ENCODE measurements at places on chromosomes 6 and 20. TPM values are rescaled to one million over a fixed set of nuclear protein-coding genes. Genes with fewer than 3 reads are reported as not detected.

DNA sequence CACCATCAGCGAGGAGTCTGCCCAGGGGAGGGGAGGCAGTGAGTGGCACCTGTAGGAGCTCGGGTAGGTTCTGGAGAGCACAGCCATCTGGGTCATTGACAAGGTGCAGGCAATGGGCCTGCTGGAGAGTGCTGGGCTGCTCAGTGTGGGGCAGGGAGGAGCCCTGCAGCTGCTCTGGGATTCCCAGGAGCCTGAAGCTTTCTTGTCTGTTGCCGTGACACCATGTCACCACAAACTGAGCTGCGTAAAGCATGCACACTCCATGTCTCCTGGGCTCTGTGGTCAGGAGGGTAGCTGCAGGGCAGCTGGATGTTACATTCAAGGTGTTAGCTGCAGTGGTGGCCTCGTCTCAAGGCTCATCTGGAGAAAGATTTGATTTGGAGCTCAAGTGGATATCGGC is 4.5 kb upstream of the SLC22A1 start:
- DNase-seq, result no peak

- DNase-seq, result no peak
Observed at GRCh38 chr6:135354407-135354806, 143.1 kb downstream of the AHI1 start.

DNA sequence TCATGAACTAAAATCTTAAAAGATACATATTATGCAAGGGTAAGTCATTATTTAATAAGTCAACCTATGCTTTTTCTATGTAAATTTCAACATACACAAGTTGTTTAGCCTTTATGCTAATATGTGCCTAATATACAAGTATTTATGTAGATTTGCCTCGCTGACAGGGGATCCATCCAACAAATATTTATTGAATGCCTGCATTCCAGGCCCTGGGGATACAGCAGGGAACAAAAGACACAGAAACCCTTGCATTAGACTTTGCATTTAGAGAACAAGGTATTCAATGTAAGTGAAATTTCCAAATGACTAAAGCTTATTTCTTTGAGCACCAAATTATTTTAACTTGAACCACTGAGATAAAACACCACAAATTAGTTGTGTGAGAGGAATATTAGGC is 19.1 kb downstream of the SERINC1 start:
- DNase-seq, result no peak

GRCh38 chr20:57435498-57436222 is 44.5 kb downstream of the RBM38 start:
- DNase-seq, result peak; percentile 77

DNA sequence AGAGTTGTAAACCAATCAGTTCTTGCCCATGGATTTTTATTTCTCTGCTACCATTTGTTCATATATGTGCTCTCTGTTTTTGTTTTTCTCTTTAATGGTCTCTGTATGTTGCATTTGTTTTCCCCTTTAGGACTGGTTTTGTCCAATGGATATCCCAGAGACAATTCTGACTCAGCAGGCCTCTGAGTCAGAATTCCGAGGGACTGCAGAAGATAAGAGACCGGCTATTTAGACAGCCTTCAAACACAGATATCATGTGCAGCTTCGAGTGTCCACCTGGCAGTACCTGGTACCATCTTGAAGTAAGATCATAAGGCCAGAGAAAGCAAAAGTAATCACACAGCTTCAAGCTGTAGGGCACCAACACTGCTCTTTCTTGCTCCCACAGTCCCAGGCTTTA is 125.5 kb downstream of the ELOVL4 start:
- no peak for DNase-seq

DNA sequence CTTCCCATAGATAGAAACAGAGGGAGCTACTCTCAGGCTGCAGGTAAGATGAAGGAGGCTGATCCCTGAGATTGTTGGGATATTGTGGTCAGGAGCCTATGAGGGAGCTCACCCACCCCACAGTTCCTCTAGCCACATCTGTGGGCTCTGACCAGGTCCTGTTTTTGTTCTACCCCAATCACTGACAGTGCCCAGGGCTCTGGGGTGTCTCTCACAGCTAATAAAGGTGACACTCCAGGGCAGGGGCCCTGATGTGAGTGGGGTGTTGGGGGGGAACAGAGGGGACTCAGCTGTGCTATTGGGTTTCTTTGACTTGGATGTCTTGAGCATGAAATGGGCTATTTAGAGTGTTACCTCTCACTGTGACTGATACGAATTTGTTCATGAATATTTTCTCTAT is 2.8 kb downstream of the HLA-F start:
- DNase-seq, result no peak

DNA sequence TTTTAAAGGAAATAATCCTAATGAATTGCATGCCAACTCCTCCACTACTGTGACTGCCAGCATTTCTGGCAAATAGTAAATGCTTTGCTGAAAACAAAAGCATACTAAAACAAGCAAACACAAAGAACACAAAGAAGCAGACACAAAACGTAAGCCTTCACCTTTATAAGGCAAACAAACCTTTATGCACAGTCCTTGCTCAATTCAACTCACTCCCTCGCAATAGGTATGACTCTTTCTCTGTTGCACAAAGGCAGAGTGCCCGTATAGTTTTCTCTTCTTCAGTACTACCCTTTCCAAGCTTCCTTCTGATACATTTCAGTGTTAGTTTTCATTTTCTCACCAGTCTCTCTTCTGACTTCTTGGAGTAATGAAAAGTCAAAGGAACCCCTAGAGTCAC is 63.9 kb downstream of the PDE10A start:
- DNase-seq, result no peak

DNA sequence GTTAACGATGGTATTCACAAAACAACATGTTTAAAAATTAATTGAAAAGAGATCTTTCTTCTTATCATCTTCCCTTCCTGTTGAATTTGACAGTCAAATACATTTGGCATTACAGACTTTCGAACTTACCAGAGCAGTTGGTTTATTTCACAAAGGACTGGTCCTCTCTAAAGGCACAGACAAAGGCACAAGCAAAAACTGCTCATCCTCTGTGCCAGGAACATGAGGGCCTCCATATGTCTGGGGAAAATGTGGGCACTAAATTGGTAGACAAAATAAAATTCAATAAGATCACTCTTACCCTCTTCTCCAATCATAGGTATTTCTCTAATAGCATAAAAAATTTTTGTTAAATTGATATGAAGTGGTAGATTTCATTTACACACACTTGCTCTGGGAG is 40.4 kb downstream of the SYNE1 start:
- no peak for DNase-seq

GRCh38 chr6:169555971-169556617 is 145.7 kb downstream of the WDR27 start:
- no peak for DNase-seq

DNA sequence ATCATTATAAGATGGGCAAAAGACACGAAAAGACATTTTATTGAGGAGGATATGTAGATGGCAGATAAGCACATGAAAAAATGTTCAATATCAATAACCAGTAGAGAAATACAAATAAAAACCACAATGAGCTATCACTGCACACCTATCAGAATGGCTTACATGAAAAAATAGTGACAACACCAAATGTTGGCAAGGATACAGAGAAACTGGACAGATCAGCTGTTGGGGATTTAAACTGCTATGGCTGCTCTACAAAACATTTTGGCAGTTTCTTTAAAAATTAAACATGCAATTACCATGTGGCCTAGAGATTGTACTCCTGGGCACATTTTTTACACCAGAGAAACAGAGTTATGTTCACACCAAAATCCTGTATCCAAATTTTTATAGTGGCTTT is 172.7 kb upstream of the TENT5A start:
- DNase-seq, result no peak

- no peak for DNase-seq
Observed at GRCh38 chr6:49038294-49038822, 424.7 kb downstream of the MMUT start.

DNA sequence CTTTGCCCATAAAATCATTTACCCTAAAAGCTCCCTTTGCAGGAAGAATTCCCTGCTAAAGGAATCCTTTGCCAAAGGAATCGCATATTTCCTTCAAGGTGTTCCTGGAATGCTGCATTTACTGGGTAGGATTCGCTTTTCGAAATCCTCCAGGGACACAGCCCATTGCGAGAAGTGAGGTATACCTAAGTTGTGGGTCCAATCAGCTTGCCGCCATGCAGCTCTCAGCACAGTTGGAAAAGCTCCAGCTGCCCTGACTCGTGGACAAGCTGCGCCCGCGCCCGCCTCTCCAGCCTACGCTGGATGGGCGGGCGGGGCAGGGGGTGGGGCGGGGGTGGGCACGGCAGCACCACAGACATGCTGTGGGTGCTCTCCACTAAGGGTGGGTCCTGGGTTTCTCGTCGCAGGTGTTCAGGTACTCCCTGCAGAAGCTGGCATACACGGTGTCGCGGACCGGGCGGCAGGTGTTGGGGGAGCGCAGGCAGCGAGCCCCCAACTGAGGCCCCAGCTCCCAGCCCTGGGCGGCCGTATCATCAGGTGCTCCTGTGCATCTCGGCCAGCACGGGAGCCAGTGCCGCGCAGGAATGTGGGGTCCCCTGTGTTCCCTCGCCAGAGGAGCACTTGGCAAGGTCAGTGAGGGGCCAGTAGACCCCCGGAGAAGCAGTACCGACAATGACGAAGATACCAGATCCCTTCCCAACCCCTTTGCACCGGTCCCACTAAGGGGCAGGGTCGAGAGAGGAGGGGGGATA is 1.4 kb downstream of the NNAT start:
- DNase-seq, result peak; percentile 75

GRCh38 chr6:160881148-160881808 is 110.3 kb upstream of the MAP3K4 start:
- DNase-seq, result no peak

GRCh38 chr20:35611482-35611881 is 4.1 kb upstream of the SPAG4 start:
- DNase-seq, result no peak

GRCh38 chr6:134453792-134454510 is 136.0 kb upstream of the SGK1 start:
- DNase-seq, result no peak

DNA sequence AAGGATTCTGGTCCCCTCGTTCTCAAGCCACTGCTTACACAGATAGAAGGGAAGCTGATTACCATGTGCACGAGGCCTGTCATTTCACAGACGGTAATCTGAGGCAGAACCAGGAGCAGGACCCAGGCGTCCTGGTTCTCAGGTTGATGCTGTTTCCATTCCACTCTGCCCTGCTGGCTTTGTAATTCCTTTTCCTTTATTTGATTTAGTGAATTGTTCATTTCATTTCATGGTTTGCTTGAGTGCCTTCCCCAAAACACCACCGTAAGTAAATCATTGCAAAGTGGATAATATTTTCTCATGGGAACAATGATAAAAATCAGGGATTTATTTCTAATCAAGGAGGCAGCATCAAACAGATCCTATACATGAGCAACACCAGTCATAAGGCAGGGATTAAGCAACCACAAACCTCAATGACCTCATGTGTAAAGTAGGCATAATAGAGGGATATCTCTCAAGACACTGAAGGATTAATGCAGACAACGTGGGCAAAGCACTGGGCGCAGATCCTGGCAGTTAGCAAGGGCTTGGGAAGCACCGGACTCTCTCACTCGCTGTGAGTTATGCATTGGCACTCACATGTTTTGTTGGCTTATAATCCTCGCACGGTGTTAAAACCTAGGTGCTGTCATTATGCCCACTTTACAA is 229.5 kb upstream of the FOXQ1 start:
- no peak for DNase-seq

- DNase-seq, result no peak
Observed at GRCh38 chr6:150721418-150722266, 122.0 kb downstream of the PLEKHG1 start.

GRCh38 chr20:8918145-8918544 is 150.7 kb upstream of the PLCB4 start:
- no peak for DNase-seq

DNA sequence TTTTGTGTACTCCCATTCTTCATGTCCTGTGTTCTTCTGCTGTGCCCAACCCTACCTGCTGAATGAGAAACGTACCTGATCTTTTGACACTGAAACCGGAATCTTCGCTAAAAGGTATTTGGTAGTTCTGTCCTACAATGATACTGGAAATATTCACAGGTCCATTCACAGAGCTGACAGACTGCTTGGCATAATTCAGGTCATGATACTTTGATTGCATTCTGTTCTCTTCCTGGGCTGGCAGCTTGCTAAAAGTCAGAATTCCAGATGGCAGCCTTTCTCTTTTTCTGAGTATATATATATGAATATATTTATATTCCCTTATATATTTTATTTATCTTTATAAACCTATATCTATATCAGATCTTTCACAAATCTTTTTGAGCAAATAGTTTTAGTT is 375.1 kb downstream of the PHF3 start:
- DNase-seq, result no peak

- DNase-seq, result no peak
Observed at GRCh38 chr6:96153775-96154174, 138.0 kb downstream of the FUT9 start.

- no peak for DNase-seq
Observed at GRCh38 chr6:111356551-111356950, 126.5 kb downstream of the REV3L start.

GRCh38 chr6:131717836-131718542 is 7.2 kb upstream of the CTAGE9 start:
- DNase-seq, result no peak

GRCh38 chr6:118663993-118664985 is 12.9 kb upstream of the CEP85L start:
- no peak for DNase-seq

- DNase-seq, result no peak
Observed at GRCh38 chr6:154341336-154341735, 15.3 kb downstream of the IPCEF1 start.

GRCh38 chr20:33423141-33423834 is 20.3 kb downstream of the SNTA1 start:
- DNase-seq, result peak; percentile 85

DNA sequence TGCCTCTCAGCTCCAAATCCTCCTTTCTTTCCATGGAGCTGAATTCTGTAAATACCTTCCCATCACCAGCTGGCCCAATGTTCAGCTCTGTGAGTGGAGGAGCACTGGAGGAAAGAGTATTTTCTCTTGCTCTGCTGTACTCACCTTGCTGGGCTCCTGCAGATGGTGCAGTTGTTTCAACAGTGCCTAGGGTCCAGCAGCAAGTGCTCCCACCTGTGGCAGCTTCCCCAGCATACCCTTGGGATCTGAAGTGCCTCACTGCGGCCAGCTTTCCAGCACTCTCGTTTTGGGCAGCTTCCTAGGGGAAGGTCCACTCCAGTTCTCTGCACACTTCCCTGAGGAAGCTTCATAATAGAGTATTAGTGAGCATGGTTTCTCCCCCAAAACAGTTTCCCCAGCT is 170.9 kb downstream of the ARHGAP18 start:
- DNase-seq, result no peak

GRCh38 chr20:42442716-42443115 is 747.0 kb downstream of the PTPRT start:
- DNase-seq, result no peak

- DNase-seq, result no peak
Observed at GRCh38 chr20:17295151-17295726, 68.4 kb downstream of the PCSK2 start.

OVOL2 gene
- total RNA-seq, result not detected

LY6G5C gene
- 1.3 TPM for total RNA-seq

PI16 gene
- 27.8 TPM for total RNA-seq

DLK2 gene
- total RNA-seq, result 1.0 TPM

APCDD1L gene
- 0.54 TPM for total RNA-seq

DZANK1 gene
- 0.48 TPM for total RNA-seq

PROKR2 gene
- not detected for total RNA-seq

SIRPB1 gene
- total RNA-seq, result 0.35 TPM

PLAGL2 gene
- 5.7 TPM for total RNA-seq

GNAS-AS1 gene
- 0.13 TPM for total RNA-seq

HTR1E gene
- not detected for total RNA-seq

BRPF3 gene
- 17.8 TPM for total RNA-seq

MUC21 gene
- not detected for total RNA-seq

All from Right ventricle myocardium superior (tissue), 1 donor.